ENCODE measurements at places on chromosomes 16 and 17.
A peak's percentile ranks its signal among the peaks of the same experiment; 100 is the strongest.

GRCh38 chr16:4828567-4829321 is 18.3 kb downstream of the GLYR1 start:
- DNase-seq, result no peak

- DNase-seq, result no peak
Measured at GRCh38 chr16:70565053-70565452, 41.4 kb downstream of the SF3B3 start.

GRCh38 chr16:56268799-56269198 is 77.5 kb downstream of the GNAO1 start:
- DNase-seq, result no peak

- peak; percentile 88 for DNase-seq
Measured at GRCh38 chr17:68435876-68436842, 21.1 kb downstream of the WIPI1 start.

DNA sequence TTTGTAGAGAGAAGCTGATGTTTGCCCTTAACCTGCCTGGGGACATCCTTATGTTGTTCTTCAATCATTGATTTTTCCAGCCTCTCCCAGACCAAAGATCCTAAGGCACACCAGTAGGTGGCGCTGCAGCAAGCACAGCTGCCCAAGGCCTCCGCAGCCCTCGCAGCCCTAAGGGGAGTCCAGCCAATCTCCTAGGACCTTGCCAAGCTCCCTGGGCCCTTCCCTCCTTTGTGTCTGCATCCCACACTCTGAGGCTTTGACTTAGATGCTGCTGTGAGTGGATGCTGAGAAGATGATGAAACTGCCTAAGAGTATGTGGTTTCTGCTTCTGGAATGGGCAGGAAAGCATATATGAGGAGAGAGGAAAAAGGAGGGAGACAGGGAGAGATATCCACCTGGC is 47.1 kb downstream of the SPACA3 start:
- DNase-seq, result no peak

DNA sequence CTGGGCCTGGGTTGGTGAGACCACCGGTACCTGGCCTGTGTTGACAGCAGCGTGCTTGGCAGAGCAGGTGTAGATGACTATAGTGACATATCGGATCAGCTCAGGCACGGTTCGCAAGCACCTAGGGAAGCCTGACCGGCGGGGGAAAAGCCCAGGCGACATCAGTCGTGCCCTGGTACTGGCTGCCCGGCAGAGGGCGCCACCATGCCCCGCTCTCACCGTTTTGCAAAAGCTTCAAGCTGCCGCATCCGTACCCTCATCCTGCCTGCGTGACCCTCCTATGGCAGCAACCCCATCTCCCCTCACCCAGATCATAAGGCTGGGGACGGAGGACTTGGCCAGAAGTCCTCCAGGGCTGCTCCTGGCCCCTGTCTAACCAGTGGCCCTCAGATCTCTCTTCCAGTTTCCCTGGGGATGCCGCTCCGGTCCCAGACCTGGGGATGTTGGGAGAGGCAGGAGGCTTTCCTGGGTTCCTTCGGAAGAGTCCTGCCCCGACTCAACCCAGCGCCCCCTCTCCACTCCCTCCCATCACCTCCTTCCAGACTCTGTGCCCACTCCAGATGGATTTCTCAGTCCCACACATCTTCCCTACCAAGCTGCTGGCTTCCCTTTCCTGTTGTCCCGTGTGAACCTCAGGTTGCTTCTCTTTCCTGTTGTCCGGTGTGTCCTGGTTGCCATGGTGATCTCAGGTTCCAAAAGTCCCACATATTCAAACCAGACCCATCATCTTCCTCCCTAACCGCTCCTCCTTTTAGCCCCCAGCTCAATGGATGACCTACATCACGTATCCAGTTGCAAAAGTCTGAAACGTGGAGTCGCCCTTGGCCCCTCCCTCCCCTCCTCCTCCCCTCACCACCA is 13.7 kb downstream of the ALOX12B start:
- peak; percentile 93 for DNase-seq

- DNase-seq, result no peak
Measured at GRCh38 chr17:50787106-50787505, 19.8 kb upstream of the ANKRD40CL start.
